ENCODE measurements at places on chromosomes 2 and 18. TPM values are rescaled to one million over a fixed set of nuclear protein-coding genes. Genes with fewer than 3 reads are reported as not detected.

GRCh38 chr18:76126327-76126726, 368.7 kb downstream of the ZNF516 start:
- no peak for DNase-seq

- DNase-seq, result no peak
Measured at GRCh38 chr2:105609746-105610402, 134.8 kb upstream of the NCK2 start.

PROKR1 gene
- total RNA-seq, result not detected

GRCh38 chr2:61434314-61434713, 36.6 kb downstream of the USP34 start:
- no peak for DNase-seq

AGXT gene
- 41.9 TPM for total RNA-seq

DNA sequence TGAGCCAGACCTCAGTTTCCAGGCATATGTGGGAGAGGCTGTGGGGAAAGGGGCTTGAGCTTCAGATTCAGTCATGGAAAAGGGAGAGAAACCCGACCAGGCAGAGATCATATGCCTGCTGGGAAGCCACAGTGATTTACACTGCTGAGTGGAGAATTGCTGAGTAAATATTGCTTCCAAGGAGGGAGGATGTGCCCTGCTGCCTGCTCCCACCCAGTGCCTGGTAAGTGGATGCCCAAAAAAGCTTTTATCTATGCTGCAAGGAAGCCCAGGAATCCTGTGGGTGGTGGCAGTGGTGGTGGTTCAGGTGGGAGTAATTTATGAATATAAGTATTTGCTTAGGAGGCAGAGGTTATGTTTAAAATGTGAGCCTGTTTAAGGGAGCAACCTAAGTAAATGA, 39.5 kb downstream of the INO80C start:
- DNase-seq, result peak; percentile 13

DNA sequence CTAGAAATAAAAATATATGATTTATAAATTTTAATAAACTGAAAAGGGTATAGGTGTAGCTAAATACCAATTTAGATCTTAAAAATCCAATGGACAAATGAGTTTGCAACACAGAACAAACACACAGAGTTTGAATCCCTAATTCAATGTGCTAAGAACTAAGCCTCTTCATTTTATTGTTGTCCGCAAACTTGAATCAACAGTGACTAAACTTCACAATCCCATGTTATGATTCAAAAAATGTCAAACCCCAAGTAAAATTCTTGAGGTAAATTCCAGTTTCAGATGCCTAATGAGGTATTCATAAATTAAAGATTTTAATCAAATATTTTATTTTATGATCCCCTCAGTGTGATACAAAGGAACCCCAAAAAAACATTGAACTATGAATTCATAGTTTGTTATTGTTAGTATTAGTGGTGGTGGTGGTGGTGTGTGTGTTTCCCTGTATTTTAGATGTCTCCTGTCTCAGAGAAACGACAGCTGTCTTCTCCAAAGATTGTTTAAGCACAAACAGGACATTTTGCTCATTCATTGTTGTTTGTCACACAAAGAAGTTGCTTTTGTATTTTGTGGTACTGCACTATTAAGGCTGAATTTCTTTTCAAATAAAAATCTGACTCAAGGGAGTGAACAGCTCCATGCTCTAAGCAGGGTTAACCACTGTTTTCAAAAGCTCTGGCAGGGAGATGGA, 259.8 kb downstream of the OSR1 start:
- DNase-seq, result no peak

GRCh38 chr2:168211664-168212163, 35.7 kb downstream of the STK39 start:
- no peak for DNase-seq

Measured in HepG2 (cell line).